Activated naive CD4-positive, alpha-beta T cell treated with anti-CD3 and anti-CD28 coated beads, Interleukin-2, amount 50 U/mL, for 16 hours (primary cell): ENCODE measurements at places on chromosomes 5 and 9.

- no peak for DNase-seq
Measured at GRCh38 chr9:15200111-15200510, 106.9 kb downstream of the TTC39B start.

- DNase-seq: no peak
Measured at GRCh38 chr9:26694381-26695297, 198.0 kb downstream of the CAAP1 start.

DNA sequence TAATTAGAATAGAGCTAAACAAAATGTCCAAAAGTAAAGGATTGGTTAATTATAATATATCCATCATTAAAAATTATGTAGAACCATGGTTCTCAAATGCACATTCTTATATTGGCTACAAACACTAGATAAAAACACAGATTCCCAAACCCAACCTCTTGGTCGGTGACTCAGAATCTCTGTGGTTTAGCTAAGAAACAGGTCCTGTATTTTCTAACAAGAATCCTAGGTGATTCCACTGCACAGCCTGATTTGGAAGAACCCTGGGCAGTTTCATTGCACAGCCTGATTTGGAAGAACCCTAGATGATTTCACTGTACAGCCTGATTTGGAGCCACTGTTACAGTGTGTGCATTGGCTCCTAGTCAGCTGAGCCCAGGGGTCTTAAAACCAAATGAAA, 67.9 kb downstream of the KIAA1958 start:
- DNase-seq: no peak

GRCh38 chr9:92974161-92974661, 26.9 kb downstream of the FGD3 start:
- no peak for DNase-seq

DNA sequence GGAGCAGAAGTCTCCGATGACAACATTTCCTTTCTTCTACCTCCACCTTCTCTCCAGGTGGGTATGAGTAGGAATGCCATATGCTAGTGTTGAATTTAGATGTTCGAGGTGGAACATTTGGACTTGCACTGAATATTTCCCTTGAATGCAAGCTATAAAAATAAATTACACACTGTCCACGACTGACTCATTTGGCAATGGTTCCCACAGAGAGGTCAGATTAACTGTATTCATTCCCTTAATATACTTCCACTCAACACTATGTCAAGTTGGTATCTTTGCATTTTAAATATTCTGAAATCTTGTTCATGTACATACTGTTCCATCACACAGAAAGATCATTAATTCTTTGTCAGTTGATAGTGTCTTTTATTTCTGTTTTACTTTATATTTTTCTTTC, 222.6 kb upstream of the PIK3R1 start:
- no peak for DNase-seq

GRCh38 chr5:179275941-179276837, 69.1 kb downstream of the ADAMTS2 start:
- no peak for DNase-seq

DNA sequence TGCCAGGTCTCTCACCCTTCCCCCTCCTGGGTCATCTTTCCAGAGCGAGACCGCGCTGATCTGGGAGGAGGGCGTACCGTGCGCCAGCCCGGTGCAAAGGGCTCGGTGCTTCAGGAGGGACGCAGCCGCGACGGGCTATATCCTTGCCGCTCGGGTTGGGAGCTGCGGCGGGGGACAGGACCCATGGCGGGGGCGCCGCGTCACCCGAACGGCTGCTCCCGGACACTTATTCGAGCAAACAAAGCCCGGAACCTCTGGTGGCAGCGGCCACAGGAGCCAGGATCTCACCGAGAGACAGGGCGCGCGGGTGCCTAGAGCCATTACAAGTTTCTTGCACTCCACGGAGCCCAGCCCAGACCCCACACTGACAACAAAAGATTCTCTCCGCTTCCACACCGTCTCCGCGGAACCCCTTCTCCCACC, 1.3 kb downstream of the SEMA6A start:
- DNase-seq: no peak

- no peak for DNase-seq
Measured at GRCh38 chr5:148352696-148353095, 17.3 kb downstream of the SPINK9 start.

DNA sequence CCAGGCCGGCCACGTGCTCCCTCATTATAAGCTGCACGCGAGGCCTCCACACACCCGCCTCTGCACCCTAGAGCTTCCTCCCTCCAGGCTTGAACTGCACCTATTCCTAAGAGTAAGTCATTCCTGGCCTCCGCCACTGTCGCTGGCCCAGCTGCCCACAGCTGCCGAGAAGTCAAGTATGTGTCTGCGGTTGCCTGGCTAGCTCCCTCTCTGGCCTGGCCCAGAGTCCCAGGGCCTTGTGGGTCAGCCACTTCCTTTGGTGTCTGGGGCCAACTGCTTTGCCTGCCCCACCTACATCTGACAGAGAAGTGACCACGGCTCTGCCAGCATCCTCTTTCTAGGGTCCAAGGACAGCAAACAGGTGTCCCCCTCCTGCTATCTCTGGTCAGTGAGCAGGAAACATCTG, 18.3 kb downstream of the ABO start:
- DNase-seq: no peak

DNA sequence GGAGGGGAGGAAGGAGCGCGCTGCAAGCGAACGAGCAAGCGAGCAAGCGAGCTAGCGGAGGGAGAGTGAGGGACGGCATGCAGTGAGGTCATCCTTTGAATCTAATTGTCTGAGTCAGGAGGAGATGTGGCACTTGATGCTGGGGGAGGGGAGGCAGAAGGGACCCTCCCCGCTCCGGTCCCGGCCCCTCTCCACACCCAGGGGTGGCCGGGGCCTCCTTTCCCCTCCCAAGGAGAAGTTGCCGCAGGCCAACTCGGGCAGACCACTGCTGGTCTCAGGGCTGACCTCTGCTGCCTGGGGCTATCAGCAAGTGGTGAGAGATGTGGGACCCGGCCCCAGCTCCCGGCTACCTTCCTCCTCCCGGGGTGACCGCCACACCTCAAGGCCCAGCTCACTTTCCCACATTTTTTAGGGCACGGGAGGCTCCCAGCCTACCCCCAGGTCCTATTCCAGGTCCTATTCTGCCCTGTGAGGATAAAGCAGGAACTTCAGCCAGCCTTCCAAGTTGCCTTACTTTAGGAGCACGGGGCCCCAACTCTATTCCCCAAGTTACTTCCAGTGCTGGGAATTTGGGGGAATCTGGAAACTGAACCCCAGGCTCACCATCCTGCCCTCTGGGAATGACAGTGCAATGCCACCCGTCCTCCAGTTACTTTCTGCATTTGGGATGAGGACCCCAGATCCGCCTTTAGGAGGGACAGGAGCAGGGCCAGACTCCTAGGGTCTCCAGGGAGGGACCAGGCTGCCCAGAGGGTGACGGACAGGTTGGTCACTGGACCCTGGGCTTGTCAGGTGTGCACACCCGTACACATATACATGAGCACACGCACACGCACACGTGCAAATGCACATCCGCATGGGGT, 11.1 kb downstream of the CNTFR start:
- no peak for DNase-seq

- DNase-seq: no peak
Measured at GRCh38 chr5:142820447-142820846, 50.3 kb downstream of the ARHGAP26 start.

DNA sequence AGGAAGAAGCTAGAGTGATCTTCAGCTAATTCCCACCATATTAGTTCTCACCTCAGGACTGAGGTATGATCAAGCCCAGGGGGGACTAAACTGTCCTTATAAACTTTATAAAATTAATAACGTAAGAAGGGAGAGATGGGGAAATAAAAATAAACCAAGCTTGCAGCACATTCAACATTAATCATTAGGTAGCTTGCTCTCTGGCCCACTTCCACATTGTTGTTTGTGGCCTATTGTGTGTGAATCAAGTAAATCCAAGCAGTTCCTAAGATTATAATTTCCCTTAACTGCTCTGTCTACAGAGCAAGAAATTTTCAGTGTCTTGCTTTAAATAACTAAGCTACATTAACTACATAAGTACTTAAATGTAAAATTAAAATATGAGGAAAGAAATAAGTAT, 131.3 kb upstream of the ABCA1 start:
- no peak for DNase-seq

DNA sequence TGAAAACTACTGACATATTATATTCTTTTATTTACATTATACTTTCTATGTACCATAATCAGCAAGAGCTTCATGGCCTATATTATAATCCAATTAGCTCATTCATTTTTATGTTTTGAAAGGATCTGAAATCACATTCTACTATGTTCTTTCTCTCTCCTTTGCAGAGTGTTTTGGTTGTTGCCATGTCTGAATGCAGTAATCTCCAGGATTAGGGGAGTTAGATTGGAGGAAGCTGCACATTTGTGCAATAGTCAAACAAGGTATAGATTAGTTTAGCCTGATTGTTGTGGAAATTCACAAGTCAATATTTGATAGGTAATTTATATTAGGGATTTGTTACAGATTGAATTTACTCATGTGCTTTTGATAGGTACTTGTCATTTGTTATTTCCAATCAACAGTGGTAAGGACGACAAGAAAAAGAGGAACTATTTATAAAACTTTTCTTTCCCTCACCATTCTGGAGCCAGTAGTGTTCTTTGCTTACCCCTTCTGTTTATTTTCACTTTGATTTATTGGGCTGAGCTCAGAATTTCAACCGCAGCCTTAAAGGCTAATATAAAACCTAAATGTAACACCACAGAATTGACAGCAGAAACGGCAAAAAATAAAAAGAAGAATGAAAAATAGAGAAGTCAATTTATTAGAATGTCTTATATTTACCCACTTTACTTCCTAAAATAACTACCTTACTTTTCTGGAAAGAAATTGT, 597.0 kb downstream of the CHSY3 start:
- DNase-seq: no peak
